ENCODE measurements at places on chromosomes 11 and 22.

- DNase-seq, result no peak
These were observed 163.2 kb downstream of the BRD1 start for GRCh38 chr22:49664371-49664881.

- no peak for DNase-seq
These were observed 79.4 kb upstream of the NAV2 start for GRCh38 chr11:19633276-19633675.

- DNase-seq, result no peak
These were observed 16.3 kb downstream of the LTO1 start for GRCh38 chr11:69658626-69659450.

DNA sequence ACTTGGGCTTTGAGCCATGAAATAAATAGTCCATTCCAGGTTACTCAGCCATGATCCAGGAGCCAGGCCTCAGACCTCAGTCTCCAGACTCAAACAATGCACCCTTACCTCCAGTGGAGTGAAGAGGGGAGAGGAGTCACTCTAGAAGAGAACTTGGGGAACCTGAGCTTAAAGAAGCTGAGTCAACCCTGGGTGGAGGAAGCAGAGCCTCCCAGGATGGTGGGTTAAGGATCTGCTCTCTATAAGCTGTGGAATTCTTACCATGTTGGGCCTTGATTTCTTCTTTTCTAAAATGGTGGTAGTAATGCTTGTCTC lies 113.2 kb downstream of the NECTIN1 start:
- DNase-seq, result no peak
